ENCODE measurements at places on chromosomes 2 and 18. TPM values are rescaled to one million over a fixed set of nuclear protein-coding genes. Genes with fewer than 3 reads are reported as not detected.

SMIM21 gene
- total RNA-seq = not detected

IL1B gene
- total RNA-seq = 67.5 TPM

ANKRD30BL gene
- not detected for total RNA-seq

SPATA3 gene
- total RNA-seq = not detected

DNA sequence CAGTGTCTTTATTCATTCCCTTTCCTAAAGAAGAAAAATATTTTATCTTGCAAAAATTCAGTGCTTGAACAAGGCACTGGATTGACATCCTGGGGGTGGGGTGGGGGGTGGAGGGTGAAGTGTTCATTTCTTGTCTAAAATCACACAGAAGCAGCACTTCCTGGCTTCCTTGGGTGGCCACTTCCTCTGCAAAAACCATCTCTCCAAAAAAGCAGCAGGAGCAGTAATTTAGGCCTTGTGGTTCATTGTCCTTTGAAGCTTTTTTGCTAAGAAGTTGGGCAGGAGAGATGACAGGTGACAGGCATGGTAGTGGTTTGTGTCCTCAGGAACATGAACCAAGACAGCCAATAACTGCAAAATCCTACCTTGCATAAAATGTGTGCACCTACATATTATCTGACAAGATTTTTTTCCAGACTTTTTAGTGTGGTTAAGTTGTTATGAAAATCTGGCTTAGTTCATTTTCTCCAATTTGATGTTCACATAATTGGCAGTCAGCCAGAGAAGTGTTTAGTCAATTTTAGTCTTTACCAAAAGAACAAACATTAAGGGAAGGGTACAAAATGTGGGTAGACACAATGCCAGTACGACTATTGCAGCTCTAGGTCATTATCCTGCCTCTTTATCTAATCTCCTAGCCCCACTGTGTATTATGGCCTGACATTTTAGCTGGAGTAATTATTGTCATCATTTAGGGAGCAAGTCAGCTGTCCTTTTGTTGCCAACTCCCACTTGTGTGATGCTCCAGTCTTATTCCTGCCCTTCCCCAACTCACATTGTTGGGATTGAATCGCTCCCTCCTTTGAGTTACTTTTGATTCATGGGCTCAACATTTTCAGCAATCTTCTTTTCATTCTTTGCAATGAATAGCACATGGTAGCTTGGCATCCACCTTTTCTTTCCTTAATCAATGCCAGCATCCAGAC lies 177.2 kb downstream of the MYO3B start:
- DNase-seq = no peak

DNA sequence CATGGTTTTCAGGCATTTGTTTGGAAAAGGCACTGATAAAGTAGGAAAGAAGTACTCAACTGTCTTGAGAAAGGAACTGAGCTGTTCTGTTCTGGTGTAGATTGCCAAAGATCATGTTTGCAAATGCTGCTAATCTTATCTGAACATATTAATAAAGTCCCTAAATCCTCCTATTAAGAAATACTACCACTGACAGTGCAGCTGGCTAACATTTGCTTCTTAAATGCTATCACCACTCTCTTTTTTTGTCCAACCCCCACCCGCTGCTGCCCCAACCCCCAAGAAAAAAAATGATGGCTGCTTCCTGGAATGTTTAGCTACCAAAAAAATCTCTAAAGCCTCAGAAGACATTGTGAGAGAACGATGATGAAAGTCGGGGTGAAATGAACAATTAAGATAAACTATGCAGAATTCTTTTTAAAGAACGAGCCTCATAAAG lies 130.7 kb downstream of the CCBE1 start:
- no peak for DNase-seq

GRCh38 chr2:203918264-203918663 lies 18.3 kb upstream of the ICOS start:
- DNase-seq = no peak

- no peak for DNase-seq
Measured at GRCh38 chr18:25990473-25990872, 99.9 kb downstream of the SS18 start.

- no peak for DNase-seq
Measured at GRCh38 chr2:187354661-187355060, 93.4 kb downstream of the CALCRL start.

DNA sequence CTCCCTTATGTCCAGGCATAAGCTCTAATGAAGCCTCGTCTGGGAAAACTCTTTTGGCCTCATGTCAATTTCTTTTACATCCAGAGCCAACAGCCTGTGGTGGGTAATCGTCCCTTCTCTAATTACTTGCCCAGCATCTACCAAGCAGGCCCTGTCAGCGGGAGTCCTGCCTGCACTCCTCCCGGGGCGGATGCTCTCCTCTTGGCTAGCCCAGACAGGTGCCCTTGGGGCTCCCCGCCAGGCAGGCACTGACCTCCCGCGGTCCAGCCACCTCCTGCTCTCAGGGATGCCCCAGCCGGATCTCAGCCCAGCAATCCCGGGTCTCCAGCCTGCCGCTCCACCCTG lies 74.2 kb downstream of the NCAPH start:
- DNase-seq = no peak

DNA sequence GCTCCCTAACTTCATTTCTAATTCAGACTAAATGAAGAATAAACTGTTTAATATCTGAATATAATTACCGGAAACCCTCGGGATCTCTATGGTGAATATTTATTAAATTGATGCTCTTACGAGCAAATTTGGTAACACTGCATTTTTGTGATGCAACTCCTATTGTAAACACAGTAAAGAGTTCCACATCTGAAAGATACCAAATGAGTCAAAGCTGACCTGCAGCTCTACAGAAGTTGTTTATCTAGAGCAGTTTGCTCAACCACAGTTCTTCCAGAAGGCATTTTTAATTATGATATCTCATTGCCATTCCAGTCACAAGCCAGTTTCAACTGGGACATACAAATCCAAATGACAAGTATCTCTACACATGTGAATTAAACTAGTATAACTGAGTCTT lies 129.7 kb downstream of the PKP4 start:
- peak; percentile 83 for DNase-seq

DNA sequence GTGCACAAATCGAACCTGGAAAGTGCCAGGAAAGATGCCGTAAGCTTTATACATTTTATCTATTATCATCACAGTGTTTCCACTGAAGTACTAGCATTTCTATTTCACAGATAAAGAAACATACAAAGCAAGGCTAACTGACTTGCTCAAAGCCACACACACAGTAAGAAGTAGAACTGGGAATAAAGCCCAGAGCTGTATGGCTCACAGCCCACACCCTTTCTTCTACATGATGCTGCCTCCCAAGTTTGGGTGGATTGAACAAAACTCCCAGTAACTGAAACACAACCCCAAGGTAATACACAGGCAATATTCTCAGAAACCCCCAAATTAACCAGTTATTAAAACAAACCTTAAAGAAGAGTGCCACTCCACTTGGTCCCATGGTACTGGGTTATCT lies 11.2 kb downstream of the SAP130 start:
- DNase-seq = no peak

DNA sequence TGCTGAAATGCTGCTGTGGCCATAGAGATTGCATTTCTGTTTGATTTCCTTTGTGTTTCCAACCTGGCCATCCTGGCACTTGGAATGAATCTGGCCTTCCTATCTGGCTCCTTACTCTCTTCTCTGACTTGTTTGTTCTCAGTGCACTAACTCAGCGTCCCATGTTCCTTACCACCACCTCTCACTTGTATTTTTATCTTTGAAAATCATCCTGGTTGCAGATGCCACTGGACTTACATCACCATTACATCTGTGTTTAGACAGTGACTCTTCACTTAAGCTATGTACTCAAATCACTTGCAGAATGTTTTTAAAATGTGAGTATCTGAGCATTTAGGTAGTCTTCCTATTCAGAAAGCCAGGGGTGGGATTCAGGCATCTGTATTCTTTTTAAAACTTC lies 239.5 kb downstream of the WDR7 start:
- DNase-seq = peak; percentile 88
